ENCODE measurements at places on chromosomes 5 and 9.

- no peak for DNase-seq
Measured at GRCh38 chr5:37799865-37800421, 39.9 kb downstream of the GDNF start.

DNA sequence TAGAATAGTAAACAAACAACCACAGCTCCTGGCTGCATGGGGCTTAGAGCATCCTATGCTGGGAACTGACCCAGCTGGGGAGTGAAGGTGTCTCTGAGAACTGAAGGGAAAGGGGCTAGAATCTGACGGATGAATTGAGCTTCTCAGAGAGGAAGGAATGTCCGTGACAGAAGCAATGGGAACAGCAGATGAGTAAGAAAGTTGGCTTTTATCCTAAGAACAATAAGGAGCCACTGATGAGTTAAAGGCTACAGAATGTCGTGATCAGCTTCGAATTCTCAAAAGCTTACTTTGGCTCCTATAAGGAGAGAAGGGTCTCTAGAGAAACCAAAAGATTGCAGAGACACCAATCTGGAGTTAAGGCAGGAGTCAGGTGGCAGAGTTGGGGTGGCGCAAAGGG lies 52.6 kb downstream of the EBF1 start:
- DNase-seq, result no peak

GRCh38 chr9:121939643-121940042 lies 153.5 kb downstream of the TTLL11 start:
- no peak for DNase-seq

- no peak for DNase-seq
Measured at GRCh38 chr9:4341554-4341953, 41.7 kb upstream of the GLIS3 start.

GRCh38 chr5:91535499-91535898 lies 152.4 kb upstream of the ARRDC3 start:
- no peak for DNase-seq

- DNase-seq, result no peak
Measured at GRCh38 chr5:108521841-108522506, 140.1 kb upstream of the FBXL17 start.

GRCh38 chr5:14108170-14108996 lies 34.8 kb upstream of the TRIO start:
- peak; percentile 56 for DNase-seq

DNA sequence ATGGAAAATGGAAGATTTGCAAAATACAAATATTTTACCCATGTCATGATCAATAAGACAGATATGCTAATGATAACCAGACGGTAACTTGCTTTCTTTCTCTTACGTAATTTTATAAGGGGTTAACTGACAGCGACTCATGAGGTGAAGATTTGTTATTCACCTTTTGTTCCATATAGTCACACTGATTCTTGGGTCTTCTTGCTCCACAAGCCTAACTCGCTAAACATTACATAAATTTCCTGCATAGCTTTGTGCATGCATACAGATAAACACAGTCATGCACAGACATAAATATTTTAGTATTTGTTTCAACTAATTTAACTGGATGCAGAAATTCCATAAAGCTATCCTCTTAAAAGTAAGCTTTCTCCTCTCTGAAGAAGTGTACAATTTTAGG lies 225.9 kb downstream of the VPS13A start:
- no peak for DNase-seq

GRCh38 chr9:78207901-78208300 lies 28.0 kb upstream of the CEP78 start:
- no peak for DNase-seq

DNA sequence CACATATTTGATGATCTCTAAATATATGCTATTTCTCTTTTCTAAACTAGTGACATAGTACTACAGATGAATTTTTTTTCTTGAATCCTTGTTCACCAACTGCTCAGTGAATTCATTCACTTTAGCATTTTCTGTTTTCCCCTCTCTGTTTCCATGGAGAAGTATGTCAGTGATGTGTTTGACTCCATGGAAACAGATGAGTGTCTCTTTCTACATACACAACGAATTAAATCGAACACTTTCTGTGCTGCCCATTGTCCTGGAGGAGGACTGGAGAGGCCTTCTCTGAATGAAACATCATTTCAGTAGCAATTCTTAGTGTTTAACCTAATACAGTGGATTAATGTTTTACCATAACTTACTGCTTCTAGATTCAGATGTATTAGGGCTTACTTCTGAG lies 9.5 kb downstream of the INVS start:
- no peak for DNase-seq

GRCh38 chr9:38713426-38713825 lies 6.5 kb downstream of the FAM240B start:
- no peak for DNase-seq

DNA sequence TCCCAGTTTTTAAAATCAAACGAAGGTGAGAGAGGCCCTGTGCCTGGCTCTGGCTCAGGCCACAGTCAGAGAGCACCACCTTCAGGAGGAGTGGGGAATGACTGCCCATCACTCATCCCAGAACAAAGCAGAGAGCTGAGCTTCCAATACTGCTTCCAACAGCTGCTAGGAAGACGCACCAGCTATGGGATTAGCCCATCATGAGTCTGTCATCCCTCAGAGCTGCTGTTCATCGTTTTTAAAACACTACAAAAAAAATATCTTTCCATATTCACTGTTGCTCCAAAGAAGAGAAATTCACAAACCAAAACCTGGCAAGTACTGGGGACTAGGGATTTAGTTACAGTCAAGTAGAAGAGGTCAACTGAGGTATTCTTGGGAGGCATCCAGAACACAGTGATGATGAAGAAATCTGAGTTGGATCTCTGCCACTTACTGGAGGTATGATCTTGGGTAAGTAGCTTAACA lies 102.4 kb downstream of the CDK5RAP2 start:
- DNase-seq, result peak; percentile 14

GRCh38 chr9:911005-911404 lies 65.5 kb upstream of the DMRT3 start:
- no peak for DNase-seq

DNA sequence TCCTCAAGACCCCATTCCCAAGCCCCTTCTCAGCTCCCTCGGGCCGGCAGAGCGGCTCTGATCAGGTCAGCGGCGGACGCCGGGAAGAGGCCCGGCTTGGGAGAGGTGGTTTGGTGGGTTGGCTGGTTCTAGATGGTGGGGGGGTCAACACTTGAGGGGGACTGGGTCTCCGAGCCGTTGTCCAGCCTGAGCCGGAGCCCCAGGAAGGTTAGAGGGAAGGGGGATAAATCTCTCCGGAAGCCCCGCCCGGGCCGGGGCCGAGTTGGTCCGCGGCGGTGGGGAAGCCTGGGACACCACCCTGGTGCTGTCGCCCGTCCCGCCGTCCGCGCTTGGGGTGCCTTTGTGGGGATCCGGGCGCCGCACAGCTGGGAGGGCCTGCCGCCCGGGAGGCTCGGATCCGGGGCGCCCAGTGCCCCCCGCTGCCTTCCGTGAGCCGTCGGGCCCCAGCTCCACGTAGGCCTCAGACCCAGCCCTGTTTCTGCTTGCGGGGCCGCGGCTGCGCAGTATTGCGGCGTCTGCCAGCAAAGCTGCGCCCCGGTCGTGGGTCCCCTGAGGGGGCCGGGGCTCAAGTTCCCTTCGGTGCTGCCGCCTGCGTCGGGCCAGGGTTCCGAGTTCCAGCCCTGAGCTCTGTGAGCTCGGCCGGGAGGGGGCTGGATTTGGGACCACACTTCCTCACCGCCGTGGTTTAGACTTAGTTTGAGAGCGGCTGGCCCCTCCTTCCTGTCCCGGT lies 542 bp upstream of the TRIM52 start:
- peak; percentile 79 for DNase-seq

GRCh38 chr5:347712-348284 lies 26.3 kb downstream of the AHRR start:
- DNase-seq, result no peak

DNA sequence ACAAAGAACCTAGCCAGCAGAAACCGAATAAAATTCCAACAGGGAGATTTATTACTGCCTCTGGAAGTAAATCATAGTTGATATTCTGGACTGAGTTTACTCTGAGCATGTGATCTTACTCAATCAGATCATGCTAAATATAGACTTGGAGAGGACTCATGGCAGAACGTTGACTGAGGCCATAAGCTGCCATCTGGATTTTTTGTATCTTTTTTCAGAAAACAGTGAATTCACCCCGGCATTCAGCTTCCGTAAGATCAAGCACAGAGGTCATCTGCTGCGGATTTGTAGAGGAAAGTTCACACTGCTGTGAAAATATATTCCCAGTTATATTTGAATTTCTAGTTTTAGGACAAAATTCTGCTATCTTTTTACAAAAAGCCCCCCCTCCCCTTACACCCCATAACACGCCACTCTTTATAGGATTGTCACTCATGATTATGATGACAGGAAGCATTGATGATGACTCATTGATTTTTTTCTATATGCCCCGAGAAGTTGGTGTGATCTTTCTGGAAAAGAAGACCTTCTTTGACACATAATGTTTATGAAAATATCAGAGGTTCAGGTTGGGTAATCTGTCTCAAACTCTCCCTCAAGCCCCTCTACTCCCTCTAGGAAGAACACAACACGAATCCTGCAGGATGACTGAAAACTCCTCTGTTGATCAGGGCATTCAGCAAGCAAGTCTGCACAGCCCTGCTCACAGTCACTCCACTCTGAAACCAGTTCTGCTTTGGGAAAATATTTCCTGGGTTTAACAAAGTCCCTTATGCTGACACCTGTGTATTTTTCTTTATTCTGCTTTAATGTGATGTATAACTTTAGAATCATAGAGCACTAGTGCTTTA lies 70.8 kb downstream of the NXNL2 start:
- DNase-seq, result no peak

DNA sequence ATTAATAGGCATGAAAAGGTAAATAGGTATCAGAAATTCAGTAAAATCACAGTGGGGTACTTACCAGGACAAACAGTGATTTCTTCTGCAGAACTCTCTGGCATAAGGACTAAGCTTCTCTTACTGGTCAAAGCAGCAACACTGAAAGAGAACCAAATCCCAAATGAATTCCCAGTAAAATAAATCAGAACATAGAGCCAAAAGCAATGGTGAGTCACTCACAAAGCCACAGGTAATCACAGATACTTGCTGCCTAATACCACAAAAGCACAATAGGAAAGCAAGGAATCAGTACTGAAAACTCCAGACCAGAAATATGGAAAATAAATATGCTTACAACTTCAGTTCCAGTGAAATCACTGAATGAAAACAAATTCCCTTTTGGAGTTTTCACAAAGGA lies 50.7 kb downstream of the UIMC1 start:
- no peak for DNase-seq

GRCh38 chr5:61299261-61299681 lies 32.8 kb upstream of the ZSWIM6 start:
- no peak for DNase-seq

- no peak for DNase-seq
Measured at GRCh38 chr5:97164846-97165245, 18.2 kb downstream of the RIOK2 start.

- no peak for DNase-seq
Measured at GRCh38 chr9:16368237-16369087, 502.0 kb downstream of the BNC2 start.

- DNase-seq, result no peak
Measured at GRCh38 chr9:15178631-15179030, 128.4 kb downstream of the TTC39B start.

Data from CD4-positive, alpha-beta T cell treated with Interleukin-1 beta for 1 hour (primary cell).